ENCODE measurements at places on chromosomes 16 and 17.

- no peak for DNase-seq
Measured at GRCh38 chr16:81706327-81707295, 72.5 kb upstream of the PLCG2 start.

DNA sequence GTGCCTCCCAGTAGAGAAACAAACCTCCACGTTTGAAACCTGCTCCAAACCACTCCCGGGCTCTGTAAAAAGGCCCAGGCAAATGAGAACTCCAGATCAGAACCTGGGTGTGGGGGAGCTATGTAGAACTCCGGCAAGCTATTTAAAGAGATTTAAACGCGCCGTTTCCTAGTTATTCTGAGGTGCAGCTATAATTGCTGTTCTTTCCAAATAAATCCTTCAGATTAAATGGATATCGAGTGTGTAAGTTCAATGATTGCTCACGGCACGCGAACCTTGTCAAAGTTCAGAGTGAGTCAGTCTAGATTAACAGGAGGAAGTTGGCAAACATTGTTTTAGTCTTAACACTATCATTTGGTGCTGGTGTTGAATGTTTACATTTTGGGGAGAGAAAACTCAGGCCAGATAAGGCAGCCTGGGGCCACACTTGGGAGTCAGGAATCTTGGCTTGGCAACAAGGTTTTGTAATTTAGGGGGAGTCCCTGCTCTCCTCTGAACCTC lies 92.9 kb upstream of the SALL1 start:
- no peak for DNase-seq

GRCh38 chr16:2273484-2273883 lies 5.6 kb upstream of the RNPS1 start:
- no peak for DNase-seq

DNA sequence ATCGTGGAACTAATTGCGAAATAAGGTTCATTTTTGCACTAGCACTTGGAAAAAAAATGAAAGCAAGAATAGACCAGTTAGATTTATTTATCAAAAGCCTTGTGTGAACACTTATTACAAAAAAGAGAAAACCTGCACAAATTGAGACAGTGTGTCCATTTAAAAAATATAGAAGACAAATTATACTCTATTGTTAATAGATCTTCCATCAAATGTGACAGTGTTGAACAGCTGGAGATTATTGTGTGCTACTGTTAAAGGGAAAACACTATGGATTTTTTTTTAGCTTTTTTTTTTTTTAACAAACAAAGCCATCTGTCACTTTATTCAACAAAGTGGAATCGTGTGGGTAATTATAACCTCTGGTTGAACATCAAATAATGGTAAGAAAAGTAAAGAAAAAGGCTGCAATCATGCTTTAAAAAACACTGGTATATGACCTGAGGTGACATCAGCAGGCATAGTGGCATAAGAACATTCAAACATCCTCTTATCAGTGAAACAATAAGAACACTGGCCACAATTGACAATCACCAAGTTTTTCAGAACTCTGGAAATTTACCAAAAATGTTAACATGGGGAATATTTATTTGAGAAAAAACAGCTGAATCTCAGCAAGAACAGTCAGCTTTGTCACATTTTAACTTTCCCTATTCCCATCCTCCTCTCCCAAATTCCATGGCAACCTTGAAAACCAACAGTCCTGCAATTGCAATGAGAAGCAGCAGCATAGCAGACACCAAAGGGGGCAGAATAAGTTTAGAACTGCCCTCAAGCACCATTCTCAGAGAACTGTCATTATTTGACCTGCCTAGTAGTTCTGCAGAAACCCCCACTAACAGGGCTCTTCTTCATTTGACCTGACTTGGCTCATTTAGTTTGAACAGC lies 442.3 kb upstream of the MON1B start:
- peak; percentile 21 for DNase-seq

GRCh38 chr17:50123649-50124349 lies 6.2 kb downstream of the SAMD14 start:
- no peak for DNase-seq

DNA sequence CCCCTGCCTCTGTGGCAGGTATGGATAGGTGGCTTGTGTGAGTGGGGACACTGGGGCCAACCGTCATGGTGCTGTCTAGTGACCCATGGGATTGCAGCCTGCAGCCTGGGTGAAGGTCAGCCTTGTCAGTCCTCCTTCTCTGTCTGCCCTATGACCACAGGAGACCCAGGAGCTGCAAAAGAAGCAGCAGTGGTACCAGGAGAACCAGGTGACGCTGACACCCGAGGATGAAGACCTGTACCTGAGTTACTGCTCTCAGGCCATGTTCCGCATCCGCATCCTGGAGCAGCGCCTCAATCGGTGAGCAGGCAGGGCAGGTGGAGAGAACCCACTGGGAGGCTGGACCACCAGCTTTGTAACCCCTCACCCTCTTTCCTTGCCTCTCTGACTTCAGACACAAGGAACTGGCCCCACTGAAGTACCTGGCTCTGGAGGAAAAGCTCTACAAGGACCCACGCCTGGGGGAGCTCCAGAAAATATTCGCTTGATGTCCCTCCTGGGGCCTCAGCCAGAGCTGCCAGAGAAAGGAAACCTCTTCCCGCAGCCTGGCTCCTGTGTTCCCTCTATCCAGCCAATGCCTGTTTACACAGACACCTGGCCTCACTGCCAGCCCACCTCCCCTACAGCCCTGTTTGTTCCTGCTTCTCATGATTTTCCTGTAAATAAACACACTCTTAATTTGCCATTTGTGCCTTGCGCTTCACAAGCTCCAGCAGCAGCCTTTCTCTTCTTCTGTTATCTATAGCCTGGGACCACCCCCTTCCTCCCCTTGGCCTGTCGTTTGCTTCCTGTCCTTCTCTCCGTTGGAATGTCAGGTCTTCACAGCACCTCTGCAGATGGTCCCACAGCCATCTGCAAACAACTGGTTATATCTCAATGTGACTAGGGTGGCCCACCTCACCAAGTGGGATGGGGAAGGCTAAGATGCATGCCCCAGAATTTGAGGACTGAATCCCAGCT lies 4.5 kb upstream of the KATNB1 start:
- DNase-seq: no peak

DNA sequence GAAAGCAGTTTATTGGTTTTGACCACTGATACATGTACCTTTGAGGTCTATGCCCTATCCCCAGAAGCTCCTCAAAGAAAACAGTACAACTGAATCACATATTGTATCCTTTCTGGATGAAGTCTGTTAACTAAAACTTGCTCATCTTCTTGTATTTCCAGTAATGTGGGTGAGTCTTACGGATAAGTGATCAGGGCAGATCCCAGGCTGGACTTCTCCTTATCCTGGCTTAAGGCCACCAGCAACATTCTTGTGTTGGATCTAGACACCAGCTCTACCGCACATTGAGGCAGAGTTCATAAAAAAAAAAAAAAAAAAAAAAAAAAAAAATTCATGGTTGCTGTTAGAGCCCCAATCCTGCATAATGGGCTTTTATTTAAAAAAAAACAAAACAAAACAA lies 536.7 kb upstream of the HSBP1 start:
- DNase-seq: no peak

DNA sequence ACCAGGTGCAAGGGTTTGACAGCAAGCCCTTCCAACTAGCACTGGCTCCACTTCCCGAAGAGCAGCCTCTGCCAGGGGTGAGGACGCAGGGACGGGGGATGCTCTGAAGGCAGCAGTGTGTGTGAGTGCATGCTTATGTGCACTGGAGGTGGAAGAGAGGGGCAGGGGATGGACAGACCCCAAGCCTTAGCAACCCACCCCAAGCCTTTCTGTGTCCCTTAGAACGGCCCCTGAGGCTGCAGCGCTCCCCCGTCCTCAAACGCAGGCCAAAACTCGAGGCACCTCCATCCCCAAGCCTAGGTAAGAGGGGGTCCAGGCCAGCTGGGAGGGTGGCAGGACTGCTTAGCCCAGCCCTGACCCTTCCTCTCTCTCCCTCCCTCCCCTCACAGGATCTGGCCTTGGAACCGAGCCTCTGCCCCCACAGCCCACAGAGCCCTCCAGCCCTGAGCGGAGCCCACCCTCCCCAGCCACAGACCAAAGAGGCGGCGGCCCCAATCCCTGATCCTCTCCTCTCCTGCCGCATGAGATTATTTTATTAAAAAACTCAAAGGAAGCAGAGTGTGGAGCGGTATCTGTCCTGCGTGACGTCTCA lies 2.9 kb downstream of the ACD start:
- no peak for DNase-seq

GRCh38 chr17:49875685-49876084 lies 27.8 kb upstream of the TAC4 start:
- DNase-seq: no peak

DNA sequence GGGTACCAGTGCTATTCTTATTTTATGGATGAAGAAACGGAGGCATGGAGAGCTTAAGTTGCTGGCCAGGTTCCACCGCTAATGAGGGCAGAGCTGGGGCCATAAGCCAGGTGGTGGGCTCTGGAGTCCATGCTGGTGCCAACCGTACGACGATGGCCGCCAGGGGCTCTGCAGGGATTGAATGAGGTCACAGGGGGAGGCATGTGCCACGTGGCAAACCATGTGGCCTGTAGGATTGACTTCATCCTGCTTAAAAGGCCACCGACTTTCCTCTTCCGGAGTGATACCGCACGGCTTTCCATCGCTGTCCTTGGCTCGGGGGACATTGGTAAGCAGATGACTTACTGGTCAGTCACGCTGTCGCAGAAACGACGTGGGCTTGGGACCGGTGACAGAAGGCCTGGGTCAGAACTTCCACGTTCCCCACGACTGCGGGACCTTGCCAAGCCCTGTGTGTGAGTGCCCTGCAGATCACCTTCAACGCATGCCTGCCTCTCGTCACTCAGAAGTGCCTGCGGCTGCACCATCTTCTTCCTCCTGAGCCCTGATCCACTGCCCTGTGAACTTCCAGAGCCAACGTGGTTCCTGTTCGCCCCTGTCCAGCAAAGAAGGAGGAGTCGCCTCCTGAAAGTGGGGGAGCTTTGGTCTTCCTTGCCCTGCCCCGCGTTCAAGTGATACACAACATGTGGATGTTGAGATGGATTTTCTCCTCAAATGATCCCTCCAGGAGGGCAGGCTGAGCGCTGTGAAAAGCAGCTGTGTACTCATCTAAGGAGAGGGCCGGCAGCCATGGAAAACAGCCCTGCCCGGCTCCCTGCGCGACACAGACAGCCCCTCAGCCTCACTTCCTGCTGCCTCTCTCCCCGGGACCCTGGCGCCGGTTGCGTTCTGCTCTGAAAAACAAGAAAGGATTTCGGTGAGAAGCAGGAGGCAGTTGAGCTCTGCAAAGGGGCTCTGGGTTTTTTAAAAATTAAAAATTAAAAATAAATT lies 176.7 kb downstream of the C16orf95 start:
- no peak for DNase-seq

GRCh38 chr16:79336437-79337229 lies 263.9 kb downstream of the MAF start:
- no peak for DNase-seq
